ENCODE measurements at places on chromosomes 1 and 21.

DNA sequence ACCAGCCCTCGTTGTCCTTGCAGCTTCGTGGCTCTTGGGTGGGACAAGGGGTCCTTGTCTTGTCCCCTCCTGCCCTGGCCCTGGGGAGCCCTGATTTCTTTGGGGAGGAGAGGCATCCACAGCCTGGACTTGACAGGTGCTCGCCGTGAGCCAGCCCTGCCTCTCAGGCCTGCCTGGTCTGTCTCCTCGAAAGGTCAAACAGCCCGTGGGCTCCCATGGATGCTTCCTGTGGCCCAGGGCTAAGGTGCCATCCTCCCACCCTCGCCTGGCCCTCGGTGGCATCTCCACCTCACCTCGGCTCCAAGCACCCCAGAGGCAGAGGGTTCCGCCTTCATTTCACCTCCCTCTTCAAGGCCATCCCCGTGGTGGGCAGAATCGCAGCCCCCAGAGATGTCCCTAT is 9.0 kb downstream of the LRRC3 start:
- no peaks in the 10 kb centered on the region for H3K27me3 ChIP-seq
- DNase-seq: no peak
- no peaks in the 10 kb centered on the region for H3K36me3 ChIP-seq
- H3K4me1 ChIP-seq: no peaks in the 10 kb centered on the region
- no peak overlapping the region for H3K4me3 ChIP-seq
- H3K27ac ChIP-seq: no peak overlapping the region

DNA sequence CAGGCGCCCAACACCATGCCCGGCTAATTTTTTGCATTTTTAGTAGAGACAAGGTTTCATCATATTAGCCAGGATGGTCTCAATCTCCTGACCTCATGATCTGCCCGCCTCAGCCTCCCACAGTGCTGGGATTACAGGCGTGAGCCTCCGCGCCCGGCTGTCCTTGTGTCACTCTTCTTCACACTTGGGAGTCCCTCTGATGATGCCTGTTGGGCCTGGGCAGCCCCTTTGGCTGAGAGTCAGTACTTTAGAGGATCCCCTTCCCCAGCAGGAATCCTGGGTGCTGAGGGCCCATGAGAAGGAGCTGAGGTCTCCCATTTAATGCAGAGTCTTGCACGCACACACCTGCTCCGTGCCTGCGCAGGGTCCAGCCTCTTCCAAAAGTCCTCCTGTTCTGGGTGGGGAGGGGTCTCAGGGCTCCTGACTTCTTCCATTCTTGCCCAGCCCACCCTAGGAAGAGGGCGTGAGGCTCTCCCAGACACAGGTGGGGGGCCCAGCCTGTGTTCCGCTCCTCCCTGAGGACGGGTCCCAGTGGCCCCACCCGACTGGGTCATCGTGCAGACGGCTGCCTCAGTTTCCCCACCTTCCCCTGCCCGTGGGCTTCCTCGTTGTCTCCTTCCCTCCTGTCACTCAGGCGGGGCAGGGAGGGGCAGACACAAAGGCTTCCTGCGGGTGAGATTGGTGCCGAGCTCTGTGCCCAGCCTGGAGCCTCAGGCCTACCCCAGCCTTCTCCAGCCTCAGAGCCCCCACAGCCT is 3.9 kb downstream of the TTLL10 start:
- no peaks in the 10 kb centered on the region for H3K36me3 ChIP-seq
- H3K4me1 ChIP-seq: no peaks in the 10 kb centered on the region
- no peak overlapping the region for H3K4me3 ChIP-seq

DNA sequence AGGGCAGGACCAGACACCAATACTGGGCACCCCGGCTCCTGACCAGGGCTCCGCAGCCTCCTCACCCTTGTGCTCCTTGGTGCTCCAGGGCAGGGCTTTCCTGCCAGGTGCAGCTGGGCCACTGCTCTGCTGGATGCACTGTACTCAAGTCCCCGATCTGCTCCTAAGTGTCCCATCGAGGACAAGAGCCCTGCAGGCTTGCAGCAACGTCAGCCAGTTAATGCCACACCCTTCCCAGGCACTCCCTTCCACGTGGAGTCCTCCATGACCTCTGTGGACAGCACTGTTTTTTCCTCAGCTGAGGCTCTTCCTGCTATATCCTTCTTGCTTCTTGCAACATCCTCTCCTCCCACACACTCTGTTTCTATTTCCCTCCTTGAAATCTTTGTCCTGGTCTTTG is 94.0 kb upstream of the NGF start:
- H3K36me3 ChIP-seq: no peaks in the 10 kb centered on the region
- no peaks in the 10 kb centered on the region for H3K4me1 ChIP-seq
- DNase-seq: no peak
- H3K4me3 ChIP-seq: no peak overlapping the region
- H3K27ac ChIP-seq: no peak overlapping the region

DNA sequence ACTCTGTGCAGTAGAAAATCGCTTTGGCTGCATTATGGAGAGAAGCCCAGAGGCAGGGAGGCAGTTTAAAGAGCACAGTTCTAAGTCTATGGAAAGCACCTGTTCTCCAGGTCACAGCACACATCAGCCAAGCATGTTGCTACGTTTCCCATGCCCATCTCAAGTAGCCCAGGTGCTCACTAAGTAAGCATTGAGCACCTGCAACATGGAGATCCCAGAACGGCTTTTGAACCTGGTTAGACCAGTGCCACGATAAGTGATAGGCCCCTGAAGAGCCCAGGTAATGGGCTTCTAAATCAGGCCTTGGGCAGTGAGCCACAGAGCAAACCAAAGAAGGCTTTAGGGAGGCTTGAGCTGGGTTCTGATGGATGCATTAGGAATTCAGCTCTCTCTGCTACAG is 186.2 kb downstream of the C1orf94 start:
- no peak overlapping the region for H3K4me3 ChIP-seq
- H3K4me1 ChIP-seq: no peaks in the 10 kb centered on the region
- H3K27ac ChIP-seq: no peak overlapping the region

DNA sequence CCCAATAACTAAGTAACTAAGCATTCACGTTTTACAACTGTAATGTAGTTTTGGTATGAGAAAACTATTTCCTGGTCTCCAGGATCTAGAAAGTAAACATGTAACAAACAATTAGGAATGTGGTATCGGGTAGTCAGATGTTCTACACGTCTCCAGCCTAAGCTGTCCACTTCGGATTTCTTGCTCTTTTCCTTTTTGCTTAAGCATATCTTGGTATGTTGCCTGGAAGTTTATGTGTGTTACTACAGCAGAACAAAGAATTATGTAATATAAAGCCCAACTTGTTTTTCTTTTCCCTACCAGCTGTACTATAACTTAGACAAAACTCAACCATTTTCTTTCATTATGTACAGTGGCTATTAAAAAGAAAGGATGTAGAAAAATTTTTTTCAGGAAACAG is 20.4 kb upstream of the WARS2 start:
- no peak overlapping the region for H3K27ac ChIP-seq
- no peak overlapping the region for H3K4me3 ChIP-seq
- no peaks in the 10 kb centered on the region for H3K27me3 ChIP-seq
- DNase-seq: no peak
- peaks cover 40% of the 10 kb centered on the region for H3K36me3 ChIP-seq

GRCh38 chr1:187275985-187276575 is 447.3 kb downstream of the PLA2G4A start:
- no peaks in the 10 kb centered on the region for H3K27me3 ChIP-seq
- no peak overlapping the region for H3K27ac ChIP-seq
- H3K36me3 ChIP-seq: no peaks in the 10 kb centered on the region

DNA sequence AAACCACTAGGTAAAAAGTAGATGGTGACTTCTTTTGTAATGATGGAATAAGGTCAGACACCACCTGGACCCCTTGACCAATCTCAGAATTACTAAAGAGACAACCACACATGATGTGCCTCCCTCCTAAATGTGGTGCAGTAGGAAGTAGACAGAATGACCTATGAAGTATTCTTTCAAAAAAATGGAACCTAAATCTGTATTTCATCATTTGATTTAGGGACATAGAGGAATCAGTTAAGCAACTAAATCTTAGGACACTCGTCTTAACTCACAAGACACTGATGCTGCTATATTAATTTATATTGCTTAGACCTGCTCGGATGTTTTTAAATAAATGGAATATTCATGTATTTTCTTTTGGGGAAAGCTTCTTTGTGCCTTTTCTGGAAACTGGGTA is 80.9 kb upstream of the IRF2BP2 start:
- H3K4me1 ChIP-seq: no peaks in the 10 kb centered on the region
- no peak overlapping the region for H3K27ac ChIP-seq
- no peak for DNase-seq
- H3K4me3 ChIP-seq: no peak overlapping the region

GRCh38 chr1:30089024-30089430 is 634.4 kb downstream of the MATN1 start:
- no peaks in the 10 kb centered on the region for H3K4me1 ChIP-seq
- no peaks in the 10 kb centered on the region for H3K27me3 ChIP-seq

DNA sequence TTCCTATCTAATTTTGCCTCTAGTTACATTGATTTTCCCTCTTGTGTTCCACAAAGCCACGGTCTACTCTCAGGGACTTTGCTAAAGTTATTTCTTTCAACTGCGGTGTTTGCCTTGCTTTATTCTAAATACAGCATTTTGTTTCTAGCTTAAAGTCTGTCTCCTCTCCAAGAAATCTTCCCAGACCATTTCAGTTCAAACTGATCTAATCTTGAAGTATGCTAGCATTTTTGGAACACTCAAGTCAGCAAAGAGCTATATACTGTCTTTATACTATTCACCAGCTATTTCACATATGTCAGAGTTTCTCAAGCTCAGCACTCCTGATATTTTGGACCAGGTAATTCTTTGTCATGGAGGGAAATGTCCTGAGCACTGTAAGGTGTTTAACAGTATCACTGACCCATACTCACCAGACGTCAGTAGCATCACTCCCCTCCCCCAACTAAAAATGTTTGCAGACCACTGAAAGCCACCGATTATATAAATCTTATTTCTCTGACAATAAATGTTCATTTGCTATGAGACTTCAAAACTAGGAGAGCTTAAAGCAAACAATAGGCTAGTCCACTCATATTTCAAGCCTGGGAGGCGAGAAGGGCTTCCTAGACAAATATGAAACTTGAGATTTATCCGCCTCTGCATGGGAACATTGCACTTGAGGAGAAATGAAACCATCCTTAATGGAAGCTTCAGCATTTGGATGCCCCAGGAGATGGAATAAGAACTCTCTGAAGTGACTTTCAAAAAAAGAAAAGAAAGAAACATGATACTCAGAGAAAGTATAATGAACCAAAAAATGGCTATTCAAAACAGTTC is 81.1 kb downstream of the KIAA0319L start:
- no peak overlapping the region for H3K27ac ChIP-seq
- no peaks in the 10 kb centered on the region for H3K27me3 ChIP-seq
- no peak for DNase-seq
- H3K4me3 ChIP-seq: no peak overlapping the region
- peaks cover 30% of the 10 kb centered on the region for H3K36me3 ChIP-seq
- H3K4me1 ChIP-seq: no peaks in the 10 kb centered on the region

DNA sequence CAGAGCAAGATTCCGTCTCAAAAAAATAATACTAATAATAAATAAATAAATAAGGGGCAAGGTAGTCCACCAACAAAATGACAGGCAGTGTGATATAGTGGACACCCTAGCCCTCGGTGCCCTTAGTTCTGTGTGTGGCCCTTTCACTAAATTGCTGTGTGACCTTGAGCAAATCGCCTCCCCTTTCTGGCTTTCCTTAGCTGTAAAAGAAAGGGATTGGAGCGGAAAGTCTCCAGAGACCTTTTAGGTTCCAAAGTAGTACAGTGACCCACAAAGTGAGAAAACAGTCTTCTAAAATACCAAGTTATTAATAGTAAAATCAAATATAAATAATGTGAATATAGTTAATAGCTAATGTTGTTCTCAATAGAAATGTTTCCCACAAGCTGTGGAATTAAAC is 7.6 kb downstream of the LMNA start:
- DNase-seq: no peak
- no peak overlapping the region for H3K4me3 ChIP-seq
- H3K36me3 ChIP-seq: no peaks in the 10 kb centered on the region
- H3K27me3 ChIP-seq: peaks cover 19% of the 10 kb centered on the region
- H3K4me1 ChIP-seq: peaks cover 11% of the 10 kb centered on the region

- H3K36me3 ChIP-seq: no peaks in the 10 kb centered on the region
- no peak overlapping the region for H3K27ac ChIP-seq
- DNase-seq: no peak
- no peak overlapping the region for H3K4me3 ChIP-seq
- peaks cover 17% of the 10 kb centered on the region for H3K4me1 ChIP-seq
- no peaks in the 10 kb centered on the region for H3K27me3 ChIP-seq
Observed at GRCh38 chr21:35375115-35375514, 326.0 kb upstream of the RUNX1 start.
